ENCODE measurements at places on chromosomes 4 and X. TPM values are rescaled to one million over a fixed set of nuclear protein-coding genes. Genes with fewer than 3 reads are reported as not detected.

- no peak for DNase-seq
These were observed 678.8 kb upstream of the NR3C2 start for GRCh38 chr4:149121023-149121404.

GRCh38 chrX:134256684-134257083 is 19.7 kb downstream of the CCDC160 start:
- no peak for DNase-seq

Gene CPLX1
- total RNA-seq, result not detected

- DNase-seq, result no peak
These were observed 201.7 kb downstream of the FAM133A start for GRCh38 chrX:93875621-93876282.

- DNase-seq, result peak; percentile 57
These were observed 142.9 kb downstream of the TMEM164 start for GRCh38 chrX:110145854-110146253.

GRCh38 chr4:10713591-10713990 is 29.0 kb upstream of the CLNK start:
- DNase-seq, result no peak

DNA sequence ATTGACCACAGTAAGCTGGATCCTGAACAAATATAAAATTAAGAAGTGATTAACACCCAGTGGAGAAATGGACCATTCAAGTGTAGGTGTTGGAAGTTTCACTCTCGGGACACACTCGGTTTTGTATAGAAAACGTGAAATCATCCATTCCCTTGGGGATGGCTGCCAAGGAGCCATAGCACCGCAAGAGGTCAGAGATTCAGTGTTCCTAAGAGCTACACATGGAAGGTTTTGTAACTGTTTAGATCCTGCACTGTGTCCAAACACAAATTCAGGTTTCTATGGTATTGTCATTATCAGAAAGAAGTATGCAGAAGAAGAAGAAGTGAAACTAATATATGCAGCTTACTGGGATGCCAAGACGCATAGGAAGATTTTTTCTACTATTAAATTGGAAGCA is 281.0 kb downstream of the LDB2 start:
- DNase-seq, result peak; percentile 67

- no peak for DNase-seq
These were observed 8.7 kb downstream of the FRG2 start for GRCh38 chr4:190018201-190018920.

DNA sequence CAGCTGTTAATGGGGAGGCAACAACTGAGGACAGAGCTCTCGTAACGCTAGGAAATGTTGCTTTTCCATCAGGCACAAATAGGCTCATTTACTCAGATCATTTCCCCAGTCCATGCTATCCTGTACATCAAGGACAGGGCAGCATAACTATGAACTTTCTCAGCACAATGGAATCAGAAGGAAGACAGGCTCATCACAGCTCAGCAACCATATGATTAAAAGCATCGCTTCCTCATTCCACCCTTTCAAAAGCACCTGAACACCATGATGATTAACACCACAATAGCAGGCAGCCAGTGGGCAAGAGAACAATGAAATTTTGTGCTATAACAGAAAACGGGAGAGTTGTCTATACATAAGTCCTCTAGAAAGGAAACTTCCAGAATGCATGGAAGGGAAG is 297.8 kb downstream of the ZNF674 start:
- no peak for DNase-seq

Gene MGARP
- total RNA-seq, result 56.9 TPM

- DNase-seq, result no peak
These were observed 69.6 kb upstream of the ATXN3L start for GRCh38 chrX:13389501-13389900.

Data from fibroblast of the aortic adventitia (primary cell).